ENCODE measurements at places on chromosomes 13 and 19.

DNA sequence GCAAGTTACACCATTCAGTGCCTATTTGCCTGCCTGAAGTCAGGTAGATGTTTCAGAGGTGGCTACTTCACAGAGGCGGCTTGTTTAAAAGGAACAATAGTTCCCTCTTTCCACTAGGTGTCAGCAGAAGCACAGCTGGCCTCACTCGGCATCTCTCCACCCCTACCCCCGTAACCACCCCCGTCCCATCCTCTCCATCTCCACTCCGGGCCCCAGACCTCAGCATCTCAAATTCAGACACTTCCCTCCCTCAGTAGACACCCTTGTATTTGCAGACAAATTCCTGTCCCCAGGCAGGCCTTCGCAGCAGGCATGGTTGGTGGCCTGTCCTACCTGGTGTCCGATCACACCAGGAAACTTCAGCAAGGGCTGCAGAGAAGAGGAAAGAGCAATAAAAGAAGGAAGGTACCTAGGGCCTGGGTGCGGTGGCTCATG is 9.1 kb upstream of the DPP9 start:
- DNase-seq: no peak

- peak; percentile 87 for DNase-seq
Observed at GRCh38 chr13:49585220-49586157, at the start of gene RCBTB1. Gene RCBTB1, minus strand, starts transcription at chr13:49585558. Its CDS starts 18,279 bp downstream, at chr13:49567279.

- DNase-seq: no peak
Observed at GRCh38 chr13:49439609-49440008, 4.3 kb downstream of the CAB39L start.

- no peak for DNase-seq
Observed at GRCh38 chr13:28850226-28850625, 30.1 kb downstream of the MTUS2 start.

- no peak for DNase-seq
Observed at GRCh38 chr13:43676320-43676719, 110.5 kb downstream of the ENOX1 start.

DNA sequence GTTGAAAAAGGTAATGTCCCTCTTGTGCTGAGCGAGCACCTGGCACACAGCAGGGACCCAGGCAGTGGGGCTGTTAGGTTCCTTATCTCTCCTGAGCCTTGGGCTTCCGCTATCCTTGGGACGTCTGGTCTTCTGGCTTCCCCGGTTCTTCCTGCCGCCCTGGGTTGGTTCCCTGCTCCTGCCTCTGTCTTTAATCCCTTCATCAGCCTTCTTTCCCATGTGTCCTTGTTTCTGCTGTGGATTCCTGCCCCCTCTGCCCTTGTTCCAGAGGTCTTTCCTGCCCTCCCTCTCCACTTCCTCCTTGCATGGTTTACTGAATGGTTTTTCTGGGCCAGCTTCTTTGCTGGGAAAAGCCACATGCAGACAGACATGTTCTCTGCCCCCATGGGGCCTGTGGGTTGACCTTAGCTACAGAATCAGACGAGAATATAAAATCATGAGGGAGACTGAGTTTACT is 2.6 kb downstream of the EPN1 start:
- DNase-seq: no peak

GRCh38 chr13:21668732-21669275 is 2.1 kb upstream of the FGF9 start:
- DNase-seq: no peak

DNA sequence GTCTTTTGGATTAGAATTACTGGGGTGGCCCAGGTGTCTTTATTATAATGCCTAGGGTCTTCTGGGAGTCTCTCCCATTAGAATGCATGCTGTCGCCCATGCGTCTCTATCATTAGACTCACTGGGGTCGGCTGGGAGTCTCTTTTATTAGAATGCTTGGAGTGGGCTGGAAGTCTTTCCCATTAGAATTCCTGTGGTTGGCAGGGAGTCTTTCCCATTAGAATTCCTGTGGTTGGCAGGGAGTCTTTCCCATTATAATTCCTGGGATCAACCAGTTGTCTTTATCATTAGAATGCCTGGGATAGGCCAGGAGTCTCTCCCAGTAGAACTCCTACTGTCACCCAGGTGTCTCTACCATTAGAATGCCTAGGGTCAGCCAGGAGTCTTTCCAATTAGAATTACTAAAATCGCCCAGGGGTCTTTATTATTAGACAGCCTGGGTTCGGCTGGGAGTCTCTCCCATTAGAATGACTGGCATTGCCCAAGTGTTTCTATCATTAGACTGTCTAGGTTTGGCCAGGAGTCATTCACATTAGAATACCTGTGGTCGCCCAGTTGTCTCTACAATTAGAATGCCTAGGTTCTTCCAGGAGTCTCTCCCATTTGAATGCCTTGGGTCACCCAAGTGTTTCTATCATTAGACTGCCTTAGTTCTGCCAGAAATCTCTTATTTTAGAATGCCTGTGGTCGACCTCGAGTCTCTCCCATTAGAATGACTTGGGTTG is 1558.5 kb downstream of the UQCRFS1 start:
- DNase-seq: no peak

- no peak for DNase-seq
Observed at GRCh38 chr19:50764409-50764808, 5.9 kb upstream of the GPR32 start.

GRCh38 chr13:28492569-28493367 is 2.2 kb downstream of the FLT1 start:
- DNase-seq: peak; percentile 74
